ENCODE measurements at places on chromosomes 3 and 15. TPM values are rescaled to one million over a fixed set of nuclear protein-coding genes. Genes with fewer than 3 reads are reported as not detected.

GRCh38 chr3:36524560-36524959 lies 144.3 kb downstream of the STAC start:
- no peak for DNase-seq

DNA sequence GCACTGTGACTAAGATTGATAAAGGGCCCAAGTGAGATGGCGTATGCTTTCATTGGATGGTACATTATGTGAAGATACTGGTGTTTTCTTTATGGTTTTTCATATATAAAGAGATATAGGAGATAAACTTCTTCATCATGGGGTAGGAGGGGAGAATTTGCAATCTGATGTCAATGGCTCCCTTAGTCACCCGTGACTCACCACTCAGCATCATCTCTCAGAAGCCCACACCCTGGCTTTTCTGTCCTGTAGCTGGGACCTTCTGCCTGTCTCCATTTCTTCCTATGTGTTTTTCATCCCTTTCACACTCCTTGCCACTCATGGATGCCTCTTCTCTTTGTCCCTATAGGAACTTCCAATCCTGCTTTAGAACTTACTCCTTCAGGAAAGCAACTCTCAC lies 114.3 kb upstream of the SEMA6D start:
- no peak for DNase-seq

RBP2 gene
- total RNA-seq = not detected

PPP1R14D gene
- total RNA-seq = 0.55 TPM

CAMK1 gene
- total RNA-seq = 3.1 TPM

GRCh38 chr15:75869446-75869845 lies 26.2 kb downstream of the UBE2Q2 start:
- DNase-seq = no peak

DNA sequence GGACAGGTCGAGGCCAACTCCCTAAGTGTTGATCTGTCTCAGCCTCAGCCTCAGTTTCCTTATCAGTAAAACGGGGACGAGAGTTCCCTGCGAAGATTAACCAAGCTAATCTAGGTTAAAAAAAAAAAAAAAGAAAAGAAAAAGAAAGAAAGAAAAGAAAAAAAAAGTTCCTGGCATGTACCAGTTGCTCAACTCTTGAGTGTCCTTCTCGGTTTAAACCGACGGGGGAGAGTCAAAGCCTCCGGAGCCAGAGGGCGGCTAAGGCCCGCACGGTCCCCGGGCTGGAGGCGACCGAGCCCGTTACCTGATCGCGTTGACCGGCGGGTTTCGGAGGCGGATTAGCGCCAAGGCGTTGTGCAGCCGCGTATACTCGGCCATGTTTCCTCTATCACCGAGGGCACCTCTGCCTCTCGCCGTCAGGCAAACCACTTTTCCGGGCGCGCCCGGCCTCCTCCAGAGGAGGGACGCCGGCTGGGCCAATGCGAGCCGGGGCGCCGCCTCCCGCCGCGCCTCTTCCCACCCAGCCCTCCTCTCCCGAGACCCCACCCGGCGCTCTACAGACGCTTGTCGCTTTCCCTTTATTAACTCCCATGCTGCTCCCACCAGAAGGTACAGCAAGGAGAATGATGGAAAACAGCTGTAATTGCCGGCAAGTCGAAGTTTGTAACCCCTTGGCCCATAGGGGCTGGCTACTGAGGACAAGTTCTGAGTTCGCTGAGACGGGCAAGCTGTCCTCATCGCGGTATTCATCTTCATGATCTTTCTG lies at the start of gene EHHADH:
EHHADH (minus strand) TSS at position 405 of the 766 bp plus-strand sequence; CDS start at position 378, 27 bp downstream.
- peak; percentile 52 for DNase-seq

CLDN16 gene
- 0.20 TPM for total RNA-seq

FSIP1 gene
- total RNA-seq = 0.63 TPM

GRCh38 chr3:187210091-187210490 lies 12.8 kb downstream of the RTP1 start:
- no peak for DNase-seq

DNA sequence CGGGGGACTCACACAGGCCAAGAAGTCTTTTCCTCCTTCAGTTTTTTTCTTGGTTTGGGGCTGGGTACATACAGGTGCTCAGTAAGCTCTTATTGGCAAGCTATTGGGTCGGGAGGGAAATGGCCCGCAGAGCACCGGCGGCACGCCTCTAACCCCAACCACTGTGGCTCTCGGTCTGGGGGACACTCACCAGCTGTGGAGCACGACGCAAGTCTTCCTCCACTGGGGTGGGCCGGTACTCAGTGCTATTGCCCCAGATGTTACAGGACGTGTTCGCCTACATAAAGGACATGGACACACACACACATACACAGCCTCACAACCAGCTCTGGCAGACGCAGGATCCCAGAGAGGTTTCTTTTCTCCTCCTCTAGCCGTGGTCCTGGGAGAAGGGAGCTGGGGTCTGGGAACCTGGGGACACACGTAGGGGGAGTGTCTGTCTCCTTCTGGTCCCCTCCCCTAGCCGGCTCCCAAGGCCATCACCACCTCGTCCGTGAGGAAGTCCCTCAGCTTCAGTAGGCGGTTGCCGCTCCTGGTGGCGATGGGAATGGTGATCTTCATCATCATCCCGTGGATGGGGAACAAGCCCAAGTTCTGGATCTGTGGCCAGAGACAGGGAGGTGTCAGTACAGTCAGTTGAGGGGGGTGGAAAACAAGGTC lies 33.4 kb downstream of the FEM1B start:
- no peak for DNase-seq

SYNPR gene
- not detected for total RNA-seq

Data from PC-9 (cell line).